ENCODE measurements at places on chromosomes 3 and 15. TPM values are rescaled to one million over a fixed set of nuclear protein-coding genes. Genes with fewer than 3 reads are reported as not detected.

DAZL gene
- not detected for polyA plus RNA-seq

LRRC34 gene
- polyA plus RNA-seq: not detected

KCNH8 gene
- 0.08 TPM for polyA plus RNA-seq

KLHL6 gene
- polyA plus RNA-seq: 2.1 TPM

CAMK2N2 gene
- polyA plus RNA-seq: 0.11 TPM

P2RY12 gene
- not detected for polyA plus RNA-seq

INSYN1 gene
- polyA plus RNA-seq: not detected

TTLL13 gene
- polyA plus RNA-seq: not detected

SOX14 gene
- polyA plus RNA-seq: not detected

EXOSC7 gene
- polyA plus RNA-seq: 134 TPM

SLC38A3 gene
- polyA plus RNA-seq: not detected

MEGF11 gene
- 0.23 TPM for polyA plus RNA-seq

SNURF gene
- not detected for polyA plus RNA-seq

PRR20G gene
- polyA plus RNA-seq: not detected

MST1R gene
- 5.3 TPM for polyA plus RNA-seq

REC114 gene
- not detected for polyA plus RNA-seq

KCNAB1 gene
- 0.41 TPM for polyA plus RNA-seq

LRRC31 gene
- polyA plus RNA-seq: not detected

TM4SF1 gene
- polyA plus RNA-seq: 0.08 TPM

GPR156 gene
- not detected for polyA plus RNA-seq

ASB14 gene
- not detected for polyA plus RNA-seq

LINS1 gene
- 21.5 TPM for polyA plus RNA-seq

IL16 gene
- polyA plus RNA-seq: 15.0 TPM

FMN1 gene
- not detected for polyA plus RNA-seq

CLSTN2 gene
- polyA plus RNA-seq: not detected

DNAJB8 gene
- polyA plus RNA-seq: not detected

MKRN2 gene
- polyA plus RNA-seq: 42.9 TPM
